ENCODE measurements at places on chromosomes 11 and 22.
A peak's percentile ranks its signal among the peaks of the same experiment; 100 is the strongest.

DNA sequence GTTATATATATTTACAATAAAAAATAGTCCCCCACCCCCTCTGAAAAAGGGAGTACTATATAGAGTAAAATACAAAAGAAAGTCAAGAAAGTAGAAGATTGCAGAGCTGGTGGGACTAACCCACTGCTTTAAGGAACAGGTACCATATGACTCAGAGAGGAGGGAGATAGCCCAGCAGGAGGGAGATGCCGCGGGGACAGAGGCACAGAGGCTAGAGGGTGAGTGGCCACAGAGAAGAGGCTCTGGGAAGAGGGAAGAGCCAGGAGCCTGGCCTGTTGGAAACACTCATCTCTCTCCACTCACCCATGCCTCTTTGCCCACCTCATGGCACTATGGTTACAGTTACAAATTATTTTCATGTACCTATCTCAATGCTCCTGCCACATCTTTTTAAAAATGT is 53.6 kb upstream of the LYVE1 start:
- DNase-seq = no peak

- no peak for DNase-seq
These were observed 4.9 kb downstream of the KCNQ1 start for GRCh38 chr11:2449548-2450320.

- DNase-seq = no peak
These were observed 27.6 kb upstream of the APLP2 start for GRCh38 chr11:130042093-130042591.

GRCh38 chr11:2686360-2687222 is 13.2 kb downstream of the KCNQ1OT1 start:
- DNase-seq = no peak

- no peak for DNase-seq
These were observed 1264.0 kb upstream of the CNTN5 start for GRCh38 chr11:97756571-97757335.

DNA sequence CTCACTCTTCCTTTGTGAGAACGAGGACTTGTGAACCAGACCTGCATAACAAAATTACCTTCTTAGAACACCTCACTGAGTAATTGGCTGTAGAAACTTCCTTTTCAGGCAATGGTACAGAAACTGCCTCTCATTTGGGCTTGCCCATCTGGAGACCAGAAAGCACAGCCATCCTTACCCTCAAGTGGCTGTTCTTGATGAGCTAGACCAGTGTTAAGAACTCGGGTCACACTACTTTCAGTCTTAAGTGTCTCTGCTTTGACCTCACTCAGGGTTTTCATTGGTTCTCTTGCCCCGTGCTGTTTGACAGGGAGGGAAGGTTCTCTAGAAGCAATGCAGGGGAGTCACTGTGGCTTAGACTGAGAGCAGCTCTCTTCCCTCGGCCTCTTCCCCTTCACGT is 29.3 kb downstream of the NAT10 start:
- no peak for DNase-seq

GRCh38 chr11:44376423-44376822 is 66.5 kb upstream of the ALX4 start:
- DNase-seq = no peak

GRCh38 chr11:45285930-45286632 is at the start of gene SYT13:
TSS of gene SYT13 (minus strand) at chr11:45286341. CDS start at chr11:45286207, 134 bp downstream.
- no peak for DNase-seq

DNA sequence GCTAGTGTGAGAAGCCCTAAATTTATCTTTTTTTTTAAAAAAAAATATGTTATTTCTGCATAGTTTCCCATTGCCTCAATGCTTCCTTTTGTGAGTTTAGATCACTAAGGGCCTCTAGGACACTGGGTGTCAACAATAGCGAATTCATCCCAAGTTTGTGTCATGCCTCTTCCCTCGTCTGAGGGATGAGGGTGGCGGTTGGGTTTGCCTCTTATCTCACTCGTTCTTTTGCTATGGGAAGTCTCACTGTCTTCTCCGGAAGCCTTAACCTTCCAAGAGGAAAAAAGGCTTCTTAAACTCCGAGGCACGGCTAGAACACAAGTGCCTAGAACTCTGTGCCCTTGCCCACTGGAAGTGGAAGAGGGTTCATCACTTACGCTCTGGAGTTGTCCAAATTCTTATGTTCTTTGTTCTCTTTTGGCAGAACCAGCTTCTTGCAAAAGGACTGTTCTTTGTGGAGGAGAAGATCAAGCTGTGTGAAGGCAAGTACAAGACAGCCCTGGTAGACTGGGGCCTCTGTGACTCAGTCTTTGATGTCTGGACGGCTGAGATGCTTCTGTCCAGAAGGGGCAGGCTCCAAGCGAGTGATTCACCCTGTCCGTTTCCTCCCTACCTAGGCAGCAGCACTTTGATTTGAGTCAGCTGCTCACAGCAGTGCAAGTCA is 78.5 kb downstream of the TRAF6 start:
- peak; percentile 40 for DNase-seq

DNA sequence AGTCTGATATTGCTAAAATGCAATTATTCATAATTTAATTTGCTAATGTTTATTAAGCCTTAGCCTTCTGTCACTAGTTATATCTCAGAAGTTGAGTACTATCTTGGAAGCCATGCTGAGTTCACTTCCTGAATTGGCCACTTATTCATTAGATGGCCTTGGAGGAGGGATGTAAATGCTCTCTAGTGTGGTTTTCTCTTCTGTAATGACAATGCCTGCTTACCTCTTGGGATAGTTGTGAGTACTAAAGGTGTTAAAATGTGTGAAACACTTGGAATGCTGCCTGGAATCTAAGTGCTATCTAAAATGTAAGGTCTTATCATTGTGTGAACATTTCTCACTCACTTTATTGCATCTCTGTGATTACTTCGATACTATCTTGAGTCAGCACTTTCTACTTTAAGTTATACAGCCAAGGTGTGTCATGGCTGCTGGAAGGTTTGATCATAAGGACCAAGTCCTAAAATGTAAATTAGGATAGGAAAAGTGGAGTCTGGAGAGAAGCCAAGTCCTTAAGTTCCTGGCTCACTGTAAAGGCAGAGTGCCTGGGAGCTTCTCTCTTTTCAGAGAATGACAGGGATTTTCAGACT is 12.4 kb downstream of the GLYATL2 start:
- no peak for DNase-seq

DNA sequence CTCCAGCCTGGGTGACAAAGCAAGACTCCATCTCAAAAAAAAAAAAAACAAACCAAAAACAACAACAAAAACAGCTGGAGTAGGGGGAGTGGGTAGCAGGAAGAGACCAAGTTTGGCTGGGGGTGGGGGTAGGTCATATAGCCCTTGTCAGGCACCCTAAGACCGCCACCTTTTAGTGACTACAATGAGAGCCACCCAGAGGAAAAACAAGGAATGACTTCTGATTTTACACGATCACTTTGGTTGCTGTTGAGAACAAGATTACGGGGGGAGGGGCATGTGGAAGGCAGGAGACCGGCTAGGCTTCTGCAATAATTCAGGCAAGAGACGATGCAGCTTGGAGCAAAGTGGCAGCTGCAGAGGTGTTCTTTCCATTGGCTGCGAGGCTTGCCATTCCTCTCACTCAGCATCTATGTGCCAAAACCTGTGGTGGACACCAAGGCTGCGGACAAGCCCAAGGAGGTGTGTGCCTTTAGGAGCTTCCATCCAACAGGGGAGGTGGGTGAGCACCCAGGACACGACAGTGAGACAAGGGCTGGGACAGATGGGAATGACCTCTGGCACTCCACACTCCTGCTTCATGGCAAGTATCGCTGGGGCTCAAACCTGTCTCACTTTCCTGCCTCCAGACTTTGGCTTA is 1.7 kb downstream of the RPS19BP1 start:
- DNase-seq = no peak

DNA sequence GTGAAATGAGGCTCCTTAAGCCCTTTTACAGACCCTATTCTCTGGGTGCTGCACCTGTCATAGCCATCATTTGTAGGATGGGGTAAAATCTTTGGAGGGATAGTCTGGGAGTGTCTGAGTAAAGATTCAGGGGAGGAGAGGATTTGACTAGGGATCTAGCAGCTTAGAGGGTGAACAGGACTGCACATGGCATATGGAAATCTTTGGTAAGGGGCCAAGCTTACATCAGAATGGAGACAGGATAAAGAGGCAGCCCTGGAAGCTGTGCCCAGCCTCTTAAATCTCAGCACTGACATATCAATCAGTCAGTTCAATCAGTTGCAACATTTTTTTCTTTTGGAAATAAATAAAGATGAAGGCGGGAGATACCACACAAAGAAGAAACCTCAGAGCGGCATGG is 301.8 kb upstream of the CADM1 start:
- DNase-seq = no peak

- DNase-seq = no peak
These were observed 750.5 kb downstream of the LUZP2 start for GRCh38 chr11:25247336-25247735.

- no peak for DNase-seq
These were observed 280.7 kb downstream of the DLG2 start for GRCh38 chr11:85346484-85346883.

DNA sequence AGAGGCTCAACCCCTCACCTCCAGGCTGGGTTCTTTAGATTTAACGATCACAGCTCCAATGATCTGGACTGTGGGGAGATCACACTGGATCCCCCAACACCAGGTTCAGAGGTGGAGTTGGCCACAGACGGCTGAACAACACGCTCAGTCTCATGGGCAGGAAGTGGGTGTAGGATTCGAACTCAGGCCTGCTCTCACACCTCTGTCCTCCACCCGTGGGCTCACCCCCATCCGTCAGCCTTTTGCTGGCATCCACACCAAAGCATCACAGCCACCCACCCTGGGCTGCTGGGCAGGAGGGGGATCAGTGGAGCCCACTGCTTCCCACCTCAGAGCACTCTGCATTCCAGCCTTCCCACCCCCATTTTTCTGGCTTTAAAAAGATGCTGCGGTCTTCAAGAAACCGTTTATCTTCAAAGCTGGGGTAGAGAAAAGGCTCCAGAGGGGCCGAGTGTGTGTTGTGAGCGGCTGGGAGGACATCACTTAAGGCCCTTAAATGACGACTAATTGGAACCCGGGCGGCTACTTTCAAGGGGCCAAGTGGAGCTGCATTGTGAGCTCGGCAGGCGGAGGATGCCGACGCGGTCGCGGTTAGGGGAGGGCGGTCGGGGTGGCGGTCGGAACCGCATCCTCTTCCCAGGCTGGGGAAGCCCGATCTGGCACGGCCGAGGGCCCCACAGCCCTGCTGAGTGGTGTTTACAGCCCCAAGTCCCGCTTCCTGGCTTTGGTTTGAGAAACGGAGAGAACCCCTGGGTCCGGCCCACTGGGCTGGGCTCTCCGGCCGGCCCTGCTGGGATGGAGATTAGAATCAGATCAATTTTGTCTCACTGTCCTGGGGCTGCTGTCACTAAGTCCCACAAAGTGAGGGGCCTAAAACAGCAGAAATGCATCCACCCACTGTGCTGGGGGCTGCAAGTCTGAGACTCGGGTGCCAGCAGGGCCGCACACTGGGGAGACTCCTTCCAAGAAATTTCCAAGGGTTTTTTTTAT is 15.9 kb upstream of the FGF3 start:
- DNase-seq = no peak

- DNase-seq = no peak
These were observed 220.6 kb downstream of the NTM start for GRCh38 chr11:131591051-131591461.

GRCh38 chr11:36566407-36567053 is 1.3 kb upstream of the RAG1 start:
- DNase-seq = no peak

GRCh38 chr11:70778883-70779282 is 380.6 kb downstream of the CTTN start:
- no peak for DNase-seq

DNA sequence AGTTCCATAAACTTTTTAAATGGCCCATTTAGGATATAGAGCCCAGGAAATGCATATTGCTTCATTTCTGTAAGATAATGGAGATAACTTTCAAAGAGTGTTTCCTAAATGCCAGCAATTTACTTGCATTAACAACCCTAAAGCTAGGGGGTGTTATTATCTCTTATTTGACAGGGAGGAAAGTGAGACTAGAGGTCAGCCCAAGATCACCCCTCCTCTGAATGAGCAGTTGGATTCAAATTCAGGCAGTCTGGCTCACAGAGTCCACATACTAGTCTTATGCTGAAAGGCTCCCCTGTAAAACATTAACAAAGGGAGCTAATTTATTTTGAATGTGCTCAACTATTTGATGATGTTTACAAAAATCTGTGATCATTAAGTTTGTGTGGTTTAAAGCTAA is 49.9 kb upstream of the TRIM77 start:
- DNase-seq = no peak

DNA sequence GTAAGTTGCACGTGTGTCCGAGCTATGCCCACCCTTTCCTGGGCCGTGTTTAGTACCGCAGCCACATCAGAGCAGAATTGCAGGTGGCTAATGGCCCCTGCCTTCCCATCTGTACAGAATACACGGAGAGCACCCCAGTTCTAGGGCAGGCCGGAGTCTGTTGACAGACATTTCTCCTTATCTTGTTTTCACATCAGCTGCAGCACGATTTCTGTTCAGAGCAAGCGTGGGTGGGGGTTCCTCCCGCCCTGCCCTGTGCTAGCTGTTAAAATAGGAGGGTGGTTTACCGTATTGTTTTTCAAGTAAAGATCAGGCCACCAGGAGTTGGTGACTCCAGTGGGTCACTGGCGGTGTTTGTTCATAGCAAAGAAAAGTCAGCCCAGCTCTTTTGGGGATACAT is 41.1 kb downstream of the UBASH3B start:
- peak; percentile 69 for DNase-seq

DNA sequence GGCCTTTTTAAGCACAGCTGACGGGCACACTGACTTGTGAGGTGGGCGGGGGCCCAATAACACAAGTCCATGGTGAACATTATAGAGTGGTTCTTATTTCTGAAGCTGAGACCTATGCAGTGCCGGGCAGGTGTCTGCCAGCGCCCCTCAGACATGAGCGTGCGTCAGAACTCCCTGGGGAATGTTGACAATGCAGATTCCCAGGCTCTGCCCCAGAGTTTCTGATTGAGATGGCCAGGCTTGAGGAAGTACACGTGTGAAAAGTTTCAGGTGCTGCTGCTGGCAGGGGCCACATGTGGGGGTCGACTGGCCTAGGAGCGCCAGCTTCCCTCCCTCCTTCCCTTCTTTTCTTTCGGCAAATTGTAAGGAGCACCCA is 46.2 kb downstream of the TPCN2 start:
- DNase-seq = no peak

GRCh38 chr11:69922596-69923111 is 103.4 kb upstream of the FGF3 start:
- DNase-seq = no peak

- DNase-seq = no peak
These were observed 4.9 kb downstream of the PTDSS2 start for GRCh38 chr11:454801-455565.

DNA sequence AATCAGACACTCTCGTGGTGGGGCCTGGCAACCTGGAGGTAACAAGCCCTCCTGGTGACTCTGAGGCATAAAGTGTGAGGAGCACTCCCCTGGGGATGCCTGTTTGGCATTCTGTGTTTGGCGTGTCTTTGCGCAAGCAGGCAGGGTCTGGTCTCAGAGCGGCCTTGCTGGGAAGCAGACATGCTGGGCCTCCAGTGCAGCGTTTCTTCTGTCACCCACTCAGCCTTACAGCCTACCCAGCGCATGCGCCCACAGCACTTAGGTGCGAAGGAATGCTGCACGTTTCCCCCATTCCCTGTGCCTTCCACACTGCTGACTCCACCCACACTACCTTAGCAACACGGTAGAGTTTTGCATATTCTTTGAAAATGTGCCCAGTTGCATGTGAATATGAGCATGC is 7.4 kb upstream of the CXCR5 start:
- no peak for DNase-seq

All from stimulated activated naive CD4-positive, alpha-beta T cell treated with Interleukin-2 at 50 U/mL for 16 hours (primary cell).